Osteocyte (in vitro differentiated cells): ENCODE measurements at places on chromosomes 1 and 21.
A peak's percentile ranks its signal among the peaks of the same experiment; 100 is the strongest.

GRCh38 chr1:232978815-232979214 is 28.4 kb downstream of the NTPCR start:
- no peak for DNase-seq

GRCh38 chr21:44694776-44695175 is 2.2 kb upstream of the KRTAP10-12 start:
- no peak for DNase-seq

- DNase-seq = no peak
Observed at GRCh38 chr1:64031236-64031635, 172.2 kb upstream of the UBE2U start.

GRCh38 chr1:41894808-41895483 is 23.8 kb downstream of the HIVEP3 start:
- DNase-seq = peak; percentile 44

DNA sequence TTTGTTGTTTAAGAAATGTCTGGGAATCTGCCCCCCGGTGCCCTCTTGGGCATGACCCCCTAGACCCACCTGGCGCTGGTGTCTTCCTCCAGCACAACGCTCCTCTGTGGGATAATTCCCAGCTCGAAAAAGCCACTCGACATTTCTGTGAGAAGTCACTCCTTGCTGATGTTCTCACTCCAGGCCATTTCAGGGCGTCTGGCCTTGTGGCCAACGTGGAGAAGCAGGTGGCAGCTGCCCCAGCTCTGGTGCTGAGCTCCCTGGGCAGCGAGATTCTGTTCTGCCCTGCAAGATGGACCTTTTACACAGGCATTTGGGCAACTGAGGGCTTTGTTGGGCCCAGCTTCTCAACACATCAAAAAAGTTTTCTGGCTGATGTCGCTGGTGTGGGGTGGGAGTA is 147.7 kb upstream of the WNT4 start:
- peak; percentile 62 for DNase-seq

DNA sequence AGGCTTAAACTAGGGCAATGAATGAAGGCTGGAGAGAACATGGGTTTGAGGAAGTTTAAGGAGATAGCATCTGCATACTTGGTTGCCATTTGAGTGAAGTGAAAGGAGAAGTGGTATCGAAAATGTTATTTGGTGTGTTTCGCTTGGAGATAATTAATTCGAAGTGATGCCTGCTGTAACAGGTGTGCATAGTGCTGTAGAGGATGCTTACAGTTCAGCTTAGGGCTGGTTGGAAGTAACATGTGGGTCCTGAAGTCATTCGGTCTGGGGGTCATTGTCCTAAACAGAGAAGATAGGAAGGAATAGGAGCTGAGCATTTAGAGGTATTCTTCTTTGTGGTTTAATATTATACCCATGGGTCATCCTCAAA is 301 bp upstream of the NUDT17 start:
- DNase-seq = no peak

DNA sequence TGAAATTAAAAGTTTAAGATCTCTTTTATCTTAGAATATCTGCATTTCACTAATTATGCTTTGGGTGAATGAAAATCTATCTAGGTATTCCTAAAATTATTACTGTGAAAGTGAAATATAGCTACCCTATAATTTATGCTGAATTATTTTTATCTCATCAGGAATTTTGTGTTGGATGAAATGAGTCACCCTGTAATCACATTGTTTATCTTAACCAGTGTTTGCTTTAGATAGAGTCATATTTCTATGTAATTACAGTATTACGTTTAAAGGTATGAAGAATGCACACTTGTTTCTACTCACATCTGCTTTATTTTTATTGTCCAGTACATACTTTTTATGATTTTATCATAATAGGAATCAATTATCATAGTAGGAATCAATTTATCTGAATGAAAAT is 249.2 kb downstream of the NCAM2 start:
- no peak for DNase-seq

GRCh38 chr21:15894596-15894995 is 164.8 kb downstream of the USP25 start:
- no peak for DNase-seq

DNA sequence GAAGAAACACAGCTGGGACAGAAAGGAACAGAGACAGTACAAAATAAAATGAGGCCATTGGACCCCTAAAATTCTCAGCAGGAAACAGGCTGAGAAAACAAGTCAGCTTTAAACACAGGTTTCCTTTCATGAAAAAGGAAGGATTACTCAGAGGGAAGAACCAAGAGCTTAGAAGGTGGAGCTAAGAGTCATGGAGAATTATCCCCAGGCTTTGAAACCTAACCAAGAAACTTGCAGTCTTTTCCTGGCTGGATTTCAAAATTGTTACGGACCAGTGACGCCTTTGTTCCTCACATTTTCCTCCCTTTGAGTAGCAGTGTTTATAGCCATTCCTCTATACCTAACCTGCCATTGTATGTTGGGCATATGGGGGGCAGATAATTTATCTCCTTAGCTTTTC is 8.8 kb downstream of the HMGB4 start:
- DNase-seq = no peak

DNA sequence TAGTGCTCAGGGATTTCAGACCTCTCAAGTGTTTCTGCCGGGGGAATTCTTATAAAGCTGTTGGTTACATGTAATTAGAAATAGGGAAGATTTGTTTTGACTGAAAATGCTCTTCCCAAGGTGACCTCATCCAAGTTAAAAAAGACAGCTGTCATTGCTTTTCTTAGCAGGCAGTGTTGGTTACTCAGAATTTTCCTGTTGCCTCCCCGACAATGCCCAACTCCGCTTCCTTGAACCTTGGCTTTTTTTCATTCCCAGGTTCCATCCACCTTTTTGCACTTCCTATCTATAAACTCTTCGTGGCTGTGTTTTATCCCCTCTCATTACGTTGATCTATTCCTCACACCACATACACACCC is 825 bp upstream of the DPH5 start:
- DNase-seq = no peak

DNA sequence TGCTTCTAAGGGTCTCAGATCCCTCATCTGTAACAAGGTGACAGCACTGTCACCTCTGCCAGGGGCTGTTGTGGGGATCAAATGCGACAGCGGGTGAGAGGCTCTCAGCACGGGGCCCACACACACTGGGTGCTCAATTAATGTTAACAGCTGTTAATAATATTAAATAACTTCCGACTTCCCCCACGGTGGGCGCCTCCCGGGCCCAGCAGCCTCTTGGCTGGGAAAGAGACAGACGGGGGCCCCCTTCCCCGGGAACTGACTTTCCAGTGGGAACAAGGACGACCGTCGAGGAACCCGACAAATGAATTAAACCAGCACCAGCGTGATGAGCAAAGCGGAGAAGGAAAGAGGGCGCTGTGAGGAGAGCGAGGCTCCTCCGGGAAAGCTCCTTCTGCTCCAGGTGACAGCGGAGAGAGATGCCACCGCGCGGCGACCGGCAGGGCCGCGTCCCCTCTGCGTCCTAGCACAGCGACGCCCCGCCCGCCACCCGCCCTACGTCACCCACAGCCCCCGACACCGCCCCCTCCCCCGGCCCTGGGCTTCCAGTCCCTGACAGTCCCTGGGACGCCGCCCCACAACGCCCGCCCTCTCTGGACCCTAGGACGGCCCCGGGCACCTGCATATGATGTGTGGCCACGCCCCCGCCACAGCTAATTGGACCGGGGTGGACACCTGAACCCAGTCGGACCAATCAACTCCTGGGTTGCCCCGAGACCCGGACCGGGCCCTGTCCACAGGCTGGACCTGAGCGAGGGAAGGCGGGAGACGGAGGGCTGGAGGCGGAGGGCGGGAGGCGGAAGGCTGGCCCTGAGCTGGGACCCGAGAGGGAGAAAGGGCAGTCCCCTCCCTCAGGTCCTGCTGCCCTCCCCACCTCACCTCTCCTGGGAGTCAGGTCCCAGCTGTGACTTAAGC is 38.2 kb downstream of the MATN1 start:
- DNase-seq = no peak

DNA sequence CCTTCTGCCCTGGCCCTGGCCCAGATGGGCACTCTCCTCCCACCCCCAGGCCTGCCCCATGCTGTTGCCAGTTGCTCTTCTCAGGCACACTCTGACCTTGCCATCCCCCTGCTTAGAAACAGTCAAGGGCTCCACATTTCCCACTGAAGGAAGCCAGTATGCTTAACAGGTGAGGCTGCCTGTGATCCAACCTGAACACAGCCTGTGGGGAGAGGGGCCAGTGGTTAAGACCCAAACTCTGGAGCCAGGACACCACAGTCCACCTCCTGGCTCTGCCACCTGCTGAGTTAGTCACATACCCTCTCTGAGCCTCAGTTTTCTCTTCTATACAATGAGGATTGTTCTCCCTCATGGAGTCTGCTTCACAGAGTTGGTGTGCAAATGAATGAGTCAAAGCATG is 526.9 kb downstream of the MATN1 start:
- peak; percentile 74 for DNase-seq

- no peak for DNase-seq
Observed at GRCh38 chr1:238377280-238377919, 486.7 kb upstream of the ZP4 start.

GRCh38 chr1:161047436-161048420 is 2.0 kb upstream of the USF1 start:
- DNase-seq = no peak

GRCh38 chr1:232283864-232284263 is 346.1 kb downstream of the SIPA1L2 start:
- DNase-seq = no peak

DNA sequence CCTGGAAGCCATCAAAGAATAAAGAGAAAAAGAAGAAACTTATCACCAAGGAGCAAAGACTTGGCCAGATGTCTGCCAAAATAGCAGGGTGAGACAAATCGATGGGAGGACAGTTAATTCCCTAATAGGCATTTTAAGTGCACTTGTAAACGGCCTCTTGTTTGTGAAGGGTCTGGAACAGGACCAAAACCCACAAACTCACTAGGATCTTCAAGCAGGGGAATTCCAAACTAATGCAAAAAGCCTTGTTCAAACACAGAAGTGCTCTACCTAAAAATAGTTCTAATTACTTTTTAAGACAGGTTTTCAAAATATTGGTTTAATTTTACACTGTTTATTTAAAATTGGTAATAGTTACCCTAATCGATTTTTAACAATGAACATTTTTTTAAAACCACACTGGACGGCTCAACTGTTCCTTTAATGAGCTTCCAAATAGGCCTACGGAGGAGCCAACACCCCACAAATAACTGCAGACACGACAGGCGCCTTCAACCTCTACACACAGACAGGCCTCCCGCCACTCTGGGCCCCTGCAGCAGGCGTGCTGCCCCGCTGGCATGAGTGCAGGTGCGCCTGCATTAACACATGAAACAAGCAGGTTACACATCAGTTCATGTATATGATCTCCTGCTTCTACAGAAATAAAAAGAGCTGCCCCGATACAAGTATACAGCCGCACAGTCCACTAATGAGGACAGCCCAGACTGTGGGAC is 15.8 kb downstream of the UBE2G2 start:
- DNase-seq = no peak

DNA sequence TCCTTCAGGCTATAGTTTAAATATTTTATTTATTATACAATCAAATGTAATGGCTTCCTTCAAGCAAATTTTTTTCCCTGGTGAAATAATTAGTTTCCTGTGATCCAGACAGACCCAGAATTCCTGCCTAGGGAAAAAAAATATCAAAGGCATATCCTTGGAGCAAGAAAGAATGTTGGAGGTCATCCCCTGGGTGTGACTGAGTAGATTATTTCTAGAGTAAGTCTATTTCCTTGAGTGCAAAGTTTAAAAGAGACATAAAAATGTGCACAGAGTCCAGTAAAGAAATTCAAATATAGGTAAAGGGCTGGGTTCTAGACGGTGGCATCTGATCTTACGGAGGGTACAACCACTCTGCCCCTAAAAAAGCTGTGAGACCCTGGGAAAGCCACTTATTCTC is 32.2 kb upstream of the SAMD13 start:
- DNase-seq = no peak

GRCh38 chr21:32653326-32653901 is 41.2 kb upstream of the CFAP298 start:
- DNase-seq = no peak

- no peak for DNase-seq
Observed at GRCh38 chr1:26336477-26337205, 17.3 kb downstream of the CRYBG2 start.

DNA sequence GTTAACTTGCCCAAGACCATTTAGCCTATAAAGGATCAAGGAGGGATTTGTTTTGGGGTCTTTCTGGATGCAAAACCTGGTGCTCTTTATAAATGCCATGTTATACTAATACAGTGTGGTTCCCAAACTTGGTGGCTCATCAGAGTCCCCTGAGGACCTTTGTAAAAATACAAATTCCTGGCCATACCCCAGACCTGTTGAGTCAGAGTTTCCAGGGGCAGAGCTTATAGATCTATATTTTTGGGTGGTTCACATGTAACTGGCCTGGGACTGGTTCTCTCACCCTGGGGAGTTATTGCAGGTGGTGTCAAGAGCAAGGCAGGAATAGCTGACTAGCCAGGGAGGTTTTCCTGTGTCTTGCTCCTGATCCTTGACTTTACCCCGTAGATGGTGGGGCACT is 136.9 kb upstream of the HNRNPU start:
- no peak for DNase-seq

DNA sequence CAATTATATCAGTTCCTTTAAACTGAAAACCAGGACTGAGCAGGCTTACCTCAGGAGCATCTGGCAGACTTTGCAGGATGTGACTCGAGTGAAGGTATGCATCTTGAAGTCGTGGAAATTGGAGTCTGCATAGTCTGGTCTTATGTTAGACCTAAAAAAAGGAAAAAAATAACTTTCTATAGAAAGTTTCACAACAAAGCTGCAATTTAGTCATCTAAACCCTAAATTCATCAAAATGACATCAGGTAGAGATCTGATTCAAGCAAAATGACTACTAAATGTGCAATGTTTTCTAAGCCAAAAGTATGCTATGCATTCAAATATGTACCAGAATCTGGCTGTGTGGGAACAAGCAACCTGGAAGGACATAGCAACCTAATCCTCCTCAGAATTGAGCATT is 260.1 kb downstream of the VAV3 start:
- no peak for DNase-seq

DNA sequence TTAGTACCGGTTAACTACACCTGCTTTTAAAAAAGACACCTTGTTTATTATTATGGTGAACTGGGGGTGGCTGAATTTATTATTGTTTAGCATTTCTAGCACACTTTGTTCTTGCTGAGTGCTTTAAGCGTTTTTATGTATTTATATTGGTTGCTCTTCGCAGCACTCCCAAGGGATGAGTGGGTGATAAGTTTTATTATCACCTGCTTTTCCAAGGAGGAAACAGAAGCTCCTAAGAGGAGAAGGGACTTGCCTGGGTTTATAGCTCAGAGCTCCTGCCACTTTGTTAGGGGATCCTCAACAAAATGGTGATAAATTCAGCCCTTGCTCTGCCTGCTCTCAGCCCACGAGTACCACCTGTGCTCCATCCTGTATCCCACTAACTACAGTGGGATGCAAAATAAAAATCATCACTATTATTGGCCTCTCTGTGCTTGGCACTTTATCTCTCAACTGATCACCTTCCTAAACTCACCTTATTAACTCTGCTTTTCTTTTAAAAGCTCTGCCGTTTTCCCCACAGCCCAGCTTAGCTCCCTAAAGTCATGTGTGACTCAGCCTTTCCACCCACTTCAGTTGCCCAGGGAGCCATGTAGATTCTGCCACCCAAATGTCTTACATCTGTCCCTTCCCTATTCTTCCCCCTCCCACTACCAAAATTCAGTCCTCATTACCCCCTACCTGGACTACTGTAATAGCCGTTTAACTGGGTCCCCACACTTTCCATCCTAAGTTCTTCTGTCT is 44.5 kb downstream of the BCL9 start:
- DNase-seq = no peak
